ENCODE measurements at places on chromosomes 12 and 14.

DNA sequence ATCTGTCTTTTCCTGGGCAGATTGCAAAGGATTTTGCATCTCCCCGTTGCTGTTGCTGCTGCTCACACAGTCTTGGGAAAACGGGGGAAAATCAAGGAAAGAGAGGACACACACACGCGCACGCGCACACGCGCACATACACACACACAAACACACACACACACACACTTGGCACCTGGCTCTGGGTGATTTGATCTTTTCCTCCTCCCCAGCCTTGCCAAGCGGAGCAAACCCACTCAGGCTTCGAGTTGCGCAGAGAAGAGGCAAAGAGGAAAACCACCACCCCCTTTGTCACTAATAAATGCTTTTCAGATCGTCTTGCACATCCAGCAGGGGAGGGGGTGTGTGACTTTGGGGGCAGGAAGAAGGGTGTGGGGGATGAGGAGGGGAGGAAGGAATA is 965 bp upstream of the NOS1 start:
- peaks cover 4% of the 10 kb centered on the region for H3K27me3 ChIP-seq
- no peak for DNase-seq

GRCh38 chr14:103127861-103128598 is 4.8 kb downstream of the TNFAIP2 start:
- H3K36me3 ChIP-seq, result no peaks in the 10 kb centered on the region
- no peak overlapping the region for H3K4me3 ChIP-seq
- DNase-seq, result no peak
- H3K27ac ChIP-seq, result no peak overlapping the region
- peaks cover 39% of the 10 kb centered on the region for H3K4me1 ChIP-seq

- no peaks in the 10 kb centered on the region for H3K36me3 ChIP-seq
- no peak for DNase-seq
- no peaks in the 10 kb centered on the region for H3K4me1 ChIP-seq
- H3K27ac ChIP-seq, result no peak overlapping the region
Observed at GRCh38 chr12:116339800-116340371, 62.4 kb upstream of the MED13L start.

DNA sequence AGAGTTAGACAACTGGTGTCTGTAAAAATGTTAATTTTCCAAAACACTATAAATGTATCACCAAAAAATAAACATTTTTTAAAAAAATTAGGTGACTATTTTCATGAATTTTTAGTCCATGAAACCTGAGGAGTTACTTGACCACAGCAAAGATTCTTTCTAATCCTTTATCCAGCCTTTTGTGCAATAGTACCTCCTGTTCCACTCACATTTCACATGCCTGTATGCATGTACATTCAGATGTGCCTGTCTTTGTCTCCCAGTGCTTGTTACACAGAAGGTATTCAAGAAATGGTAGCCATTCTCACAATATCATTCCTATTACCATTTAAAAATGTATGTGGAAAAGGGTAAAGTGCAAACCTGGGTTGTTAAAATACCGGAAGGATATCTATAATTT is 857.0 kb downstream of the DIO2 start:
- no peak for DNase-seq
- H3K4me1 ChIP-seq, result no peaks in the 10 kb centered on the region
- no peaks in the 10 kb centered on the region for H3K27me3 ChIP-seq

DNA sequence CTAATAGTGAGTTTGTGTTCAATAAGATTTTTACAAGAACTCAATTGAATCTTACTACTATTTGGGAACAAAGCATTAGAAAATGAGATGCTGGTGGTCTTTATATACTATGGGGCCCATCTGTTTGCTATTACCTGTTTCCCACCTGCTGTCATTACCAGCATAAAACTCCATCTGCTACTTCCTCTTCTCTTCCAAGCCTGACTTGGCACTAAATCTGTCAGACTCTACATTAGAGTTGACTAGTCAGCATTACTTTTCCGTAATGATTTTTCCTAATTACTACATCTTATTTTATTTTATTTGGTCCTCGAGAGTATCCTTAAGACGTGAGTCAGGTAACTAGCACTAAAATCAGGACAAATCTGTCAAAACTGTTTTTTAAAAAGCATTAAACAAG is 68.1 kb upstream of the KRR1 start:
- no peaks in the 10 kb centered on the region for H3K4me1 ChIP-seq
- no peak overlapping the region for H3K4me3 ChIP-seq
- no peak for DNase-seq
- no peak overlapping the region for H3K27ac ChIP-seq

- no peak overlapping the region for H3K4me3 ChIP-seq
- no peak overlapping the region for H3K27ac ChIP-seq
- H3K27me3 ChIP-seq, result no peaks in the 10 kb centered on the region
Observed at GRCh38 chr12:60920841-60921495, 1325.1 kb downstream of the SLC16A7 start.

- H3K4me3 ChIP-seq, result no peak overlapping the region
- H3K4me1 ChIP-seq, result no peaks in the 10 kb centered on the region
- no peaks in the 10 kb centered on the region for H3K36me3 ChIP-seq
Observed at GRCh38 chr14:96538097-96538989, 36.2 kb downstream of the PAPOLA start.

GRCh38 chr12:29782285-29782870 is 1.4 kb downstream of the TMTC1 start:
- peak overlapping the region; percentile 14 for H3K27ac ChIP-seq
- no peaks in the 10 kb centered on the region for H3K36me3 ChIP-seq
- H3K4me3 ChIP-seq, result peak overlapping the region; percentile 72
- peaks cover 22% of the 10 kb centered on the region for H3K27me3 ChIP-seq
- peaks cover 3% of the 10 kb centered on the region for H3K4me1 ChIP-seq

DNA sequence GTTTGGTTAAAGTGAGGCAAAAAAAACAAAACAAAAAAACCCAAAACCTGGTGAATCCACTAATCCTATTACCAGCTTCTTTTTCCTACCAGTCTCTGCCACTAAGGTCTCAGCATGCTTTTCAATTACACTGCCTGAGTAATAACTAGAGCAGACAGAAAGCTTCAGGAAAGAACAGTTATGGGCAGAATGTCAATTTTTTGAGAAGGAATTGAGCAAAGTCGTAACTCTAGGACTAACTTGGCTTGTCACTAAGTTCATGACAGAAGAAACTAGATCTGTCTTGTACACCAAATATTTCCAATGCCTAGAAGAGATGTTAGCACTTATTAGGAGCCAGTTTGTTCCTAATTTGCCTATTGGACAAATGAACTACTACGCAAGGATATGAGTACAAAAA is 148.8 kb upstream of the CNOT2 start:
- no peak for DNase-seq
- no peaks in the 10 kb centered on the region for H3K36me3 ChIP-seq
- peaks cover 7% of the 10 kb centered on the region for H3K4me1 ChIP-seq
- H3K4me3 ChIP-seq, result no peak overlapping the region
- no peak overlapping the region for H3K27ac ChIP-seq

DNA sequence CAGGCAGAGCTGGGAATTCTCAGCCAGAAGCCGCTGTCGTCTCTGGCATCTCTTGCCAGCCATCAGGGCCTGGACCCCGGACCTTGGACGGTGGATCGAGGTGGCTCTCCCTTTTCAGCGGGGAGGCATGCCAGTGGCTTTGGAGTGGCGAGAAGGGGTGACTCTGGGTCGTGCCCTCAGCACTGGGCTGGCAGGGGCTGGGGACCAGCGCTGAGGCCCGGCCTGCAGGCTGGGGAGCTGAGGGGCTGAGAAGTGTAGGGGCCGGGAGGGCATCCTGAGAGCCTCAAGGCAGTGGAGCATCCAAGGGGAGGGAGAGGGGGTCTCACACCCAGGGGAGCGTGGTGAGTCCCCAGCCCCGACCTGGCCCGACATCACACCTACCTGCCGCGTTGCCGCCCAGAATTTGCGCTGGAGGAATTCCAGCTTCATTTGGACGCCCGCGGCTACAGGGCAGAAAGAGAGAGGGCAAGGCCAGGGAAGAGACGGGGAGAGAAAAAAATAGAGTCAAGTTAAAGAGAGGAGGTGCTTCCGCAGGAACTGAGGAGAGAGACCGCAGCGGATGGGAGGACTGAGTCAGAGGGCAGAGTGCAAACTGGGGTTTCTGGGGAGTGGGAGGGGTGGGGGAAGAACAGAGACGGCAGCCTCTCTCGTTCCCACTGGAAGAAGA is 9.0 kb upstream of the LRTM2 start:
- DNase-seq, result no peak
- no peaks in the 10 kb centered on the region for H3K4me1 ChIP-seq
- no peak overlapping the region for H3K27ac ChIP-seq
- no peaks in the 10 kb centered on the region for H3K36me3 ChIP-seq

DNA sequence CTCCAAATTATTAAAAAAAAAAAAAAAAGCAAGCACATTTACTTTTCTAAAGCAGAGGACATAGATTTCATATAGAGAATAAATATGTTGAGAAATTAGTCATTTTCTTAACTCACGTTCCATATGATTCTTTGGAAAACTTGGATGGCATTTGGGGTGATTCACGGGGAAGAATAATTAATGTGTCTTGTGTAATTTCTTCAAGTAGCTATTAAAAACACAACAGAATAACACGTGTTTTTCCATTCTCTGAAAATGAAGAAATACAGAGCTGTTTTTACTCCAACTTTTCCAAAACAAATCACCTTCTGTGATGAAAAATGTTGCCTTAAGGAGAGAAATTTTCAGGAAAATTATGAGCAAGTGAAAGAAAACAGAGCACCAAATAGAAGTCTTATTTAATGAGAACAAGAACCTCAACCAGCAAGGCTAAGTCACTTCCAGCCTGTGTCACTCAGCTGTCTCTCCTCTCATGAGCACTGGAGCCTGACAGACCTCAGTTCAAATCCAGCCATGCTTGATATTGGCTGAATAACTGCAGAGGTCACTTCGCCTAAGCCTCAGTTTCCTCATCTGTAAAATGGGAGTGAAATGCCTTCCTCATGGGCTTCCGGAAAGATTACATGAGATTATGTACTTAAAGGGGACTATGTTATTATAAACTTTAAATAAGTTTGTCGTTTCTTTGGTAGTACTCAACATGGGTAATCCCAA is 42.8 kb upstream of the NUAK1 start:
- no peak overlapping the region for H3K4me3 ChIP-seq
- no peaks in the 10 kb centered on the region for H3K27me3 ChIP-seq
- no peak for DNase-seq
- no peaks in the 10 kb centered on the region for H3K4me1 ChIP-seq

DNA sequence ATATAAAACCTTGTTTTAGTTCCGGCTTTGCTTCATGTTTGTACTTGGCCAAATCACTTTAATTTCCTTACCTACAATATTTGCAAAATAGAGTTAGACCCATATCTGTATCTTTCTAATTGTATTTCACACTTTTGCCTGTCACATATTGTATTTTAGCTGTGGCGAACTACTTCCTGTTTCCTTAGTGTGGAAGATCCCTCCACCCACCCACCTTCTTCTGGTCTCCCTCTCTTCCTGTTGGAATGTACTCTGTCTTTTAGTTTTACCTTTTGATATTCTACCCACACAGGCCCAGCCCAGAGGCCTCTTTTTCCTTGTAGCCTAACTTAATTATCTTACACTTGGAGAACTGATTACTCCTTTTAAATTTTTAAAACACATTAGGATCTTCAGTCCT is 78.2 kb downstream of the SCN8A start:
- H3K4me3 ChIP-seq, result no peak overlapping the region
- peaks cover 3% of the 10 kb centered on the region for H3K4me1 ChIP-seq
- no peak for DNase-seq
- H3K27me3 ChIP-seq, result no peaks in the 10 kb centered on the region
- no peaks in the 10 kb centered on the region for H3K36me3 ChIP-seq

DNA sequence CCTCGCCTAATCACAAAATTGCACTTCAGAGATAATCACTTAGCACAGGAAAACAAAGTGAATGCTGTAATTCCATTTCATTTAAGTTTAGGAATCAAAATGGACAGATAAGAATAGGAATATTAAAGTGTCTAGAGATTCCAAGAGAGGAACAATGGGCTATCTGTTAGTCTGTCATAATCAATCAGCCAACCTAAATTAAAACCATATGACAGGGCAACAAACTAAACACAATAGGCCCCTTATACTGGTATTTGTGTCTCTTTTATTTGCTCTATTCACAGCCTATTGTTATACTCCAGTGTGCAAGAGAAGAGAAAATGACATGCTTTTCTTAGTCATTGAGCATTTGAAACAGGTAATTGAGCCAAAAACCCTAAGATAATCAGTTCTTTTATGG is 259.4 kb downstream of the PRKD1 start:
- H3K27ac ChIP-seq, result no peak overlapping the region
- no peak for DNase-seq
- no peak overlapping the region for H3K4me3 ChIP-seq
- H3K27me3 ChIP-seq, result no peaks in the 10 kb centered on the region
- no peaks in the 10 kb centered on the region for H3K36me3 ChIP-seq
- no peaks in the 10 kb centered on the region for H3K4me1 ChIP-seq

- H3K4me1 ChIP-seq, result no peaks in the 10 kb centered on the region
- H3K4me3 ChIP-seq, result no peak overlapping the region
- H3K27me3 ChIP-seq, result peaks cover 12% of the 10 kb centered on the region
- no peak overlapping the region for H3K27ac ChIP-seq
- DNase-seq, result no peak
- H3K36me3 ChIP-seq, result no peaks in the 10 kb centered on the region
Observed at GRCh38 chr12:4954621-4955354, 45.1 kb downstream of the KCNA1 start.

DNA sequence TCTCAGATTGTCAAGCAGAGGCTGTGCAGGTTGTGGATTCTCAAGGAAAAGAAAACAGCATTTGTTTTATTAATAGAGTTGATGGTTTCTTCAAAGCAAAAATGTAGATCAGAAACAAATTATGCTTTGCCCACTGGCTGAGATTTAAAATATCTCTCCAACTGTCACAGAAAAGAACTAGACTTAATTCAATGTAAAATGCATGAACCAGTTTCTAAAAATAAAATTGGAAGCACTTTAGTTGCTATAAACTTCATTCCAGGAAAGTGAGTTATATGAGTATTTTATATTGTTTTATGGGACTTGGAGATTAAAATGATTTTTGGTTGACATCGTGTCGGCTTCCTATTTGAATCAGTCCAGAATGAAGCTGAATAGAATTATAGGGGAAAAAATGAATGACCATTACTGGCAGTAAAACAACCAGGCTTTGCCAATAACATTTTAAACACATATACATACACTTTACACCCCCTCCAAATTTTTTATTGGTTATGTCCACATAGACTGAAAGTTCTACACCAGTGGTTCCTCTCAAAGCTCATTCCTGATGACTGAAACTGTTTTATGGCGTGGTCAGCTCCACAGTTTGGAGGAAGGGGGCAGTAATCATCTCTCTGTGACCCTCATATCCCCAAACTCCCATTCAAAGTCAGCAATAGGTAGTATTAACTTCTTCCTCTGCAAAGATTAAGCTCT is 55.5 kb upstream of the DAAM1 start:
- no peaks in the 10 kb centered on the region for H3K4me1 ChIP-seq
- H3K36me3 ChIP-seq, result no peaks in the 10 kb centered on the region

- peak overlapping the region; percentile 95 for H3K27ac ChIP-seq
- H3K4me1 ChIP-seq, result peaks cover 16% of the 10 kb centered on the region
- peak overlapping the region; percentile 95 for H3K4me3 ChIP-seq
- no peak for DNase-seq
- no peaks in the 10 kb centered on the region for H3K27me3 ChIP-seq
Observed at GRCh38 chr12:62601765-62602164, 135.1 kb downstream of the MON2 start.

GRCh38 chr14:103763730-103764488 is 48.3 kb downstream of the ZFYVE21 start:
- H3K27ac ChIP-seq, result no peak overlapping the region
- no peaks in the 10 kb centered on the region for H3K27me3 ChIP-seq
- no peaks in the 10 kb centered on the region for H3K4me1 ChIP-seq
- H3K36me3 ChIP-seq, result peaks cover 2% of the 10 kb centered on the region
- DNase-seq, result no peak
